ENCODE measurements at places on chromosomes 12 and 14.

- DNase-seq: no peak
Measured at GRCh38 chr12:800401-800800, 48.0 kb downstream of the WNK1 start.

DNA sequence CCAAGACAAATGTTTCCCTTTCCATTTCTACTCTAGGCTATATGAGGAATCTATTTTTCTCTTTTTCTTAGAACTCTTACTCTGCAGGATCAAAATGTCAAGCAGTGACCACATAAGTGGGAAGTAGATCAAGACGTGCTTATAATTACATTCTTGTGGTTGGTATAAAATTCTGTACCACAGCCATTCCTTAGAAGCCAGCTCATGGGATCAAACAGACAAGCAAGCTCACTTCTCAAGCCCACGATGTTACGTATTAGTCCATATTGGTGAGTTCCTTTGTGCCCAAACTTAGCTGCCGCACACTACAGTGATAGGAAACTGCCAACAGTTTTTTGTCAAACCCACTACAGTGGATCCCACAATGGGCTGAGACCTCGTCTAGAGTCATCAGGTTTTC is 53.4 kb downstream of the IFNG start:
- no peak for DNase-seq

DNA sequence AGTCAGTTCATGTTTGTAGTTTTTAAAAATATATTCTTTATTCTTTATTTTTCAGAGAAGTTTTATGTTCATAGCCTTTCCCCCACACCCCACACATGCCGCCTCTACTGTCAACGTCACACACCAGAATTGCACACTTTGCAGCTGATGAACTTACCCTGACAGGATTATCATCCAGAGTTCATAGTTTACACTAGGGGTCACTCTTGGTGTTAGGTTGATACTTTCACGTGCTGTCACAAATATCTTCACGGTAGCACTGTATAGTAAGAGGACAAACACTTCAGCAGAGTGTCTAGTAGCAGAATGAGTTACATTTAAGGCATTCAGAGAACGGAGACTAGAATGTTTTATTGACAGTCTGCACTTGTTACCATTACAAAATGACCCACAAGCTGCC is 5.1 kb downstream of the DPPA3 start:
- DNase-seq: no peak

GRCh38 chr14:74019408-74020137 is 424 bp downstream of the BBOF1 start:
- DNase-seq: no peak

DNA sequence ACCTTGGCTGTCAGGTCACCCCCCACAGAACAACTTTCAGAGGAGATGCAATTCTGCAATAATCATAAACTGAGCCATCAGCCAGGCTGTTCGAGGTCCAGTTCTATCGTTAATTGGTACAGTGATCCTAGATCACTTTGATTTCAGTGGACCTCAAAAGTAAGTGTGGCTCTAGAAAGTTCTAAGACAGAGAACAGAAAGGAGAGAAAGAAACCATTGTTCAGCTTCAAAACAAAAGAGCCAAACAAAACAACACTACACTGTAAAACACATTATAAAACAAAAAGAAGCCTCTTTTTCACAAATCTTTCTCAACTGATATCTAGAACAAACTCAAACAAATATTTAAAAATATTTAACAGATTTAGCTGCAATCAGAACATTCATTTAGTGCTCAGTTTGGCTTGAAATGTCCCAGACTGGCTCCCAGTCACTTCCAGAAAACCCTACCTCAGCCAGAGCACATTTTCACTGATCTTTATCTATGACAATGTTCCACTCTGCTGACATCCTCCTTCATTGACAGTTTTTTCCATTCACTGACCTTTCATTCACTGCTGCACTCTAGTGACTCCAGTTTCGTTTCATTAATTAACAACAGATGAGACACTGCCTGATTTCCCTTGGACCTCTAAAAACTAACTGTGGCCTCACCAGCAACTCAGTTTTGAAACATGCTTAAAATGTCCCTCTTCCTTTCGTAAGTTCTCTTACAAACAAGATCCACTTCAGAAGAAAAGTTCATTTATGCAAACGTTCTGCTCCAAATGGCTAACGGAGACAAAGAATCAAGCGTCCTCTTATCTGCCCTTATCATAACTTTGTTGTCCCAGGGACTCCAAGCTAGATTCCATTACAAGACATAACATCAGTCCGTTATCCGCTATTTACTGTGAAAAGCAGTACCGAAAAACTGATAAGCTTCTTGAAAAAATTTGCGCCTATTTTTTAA is 56.8 kb downstream of the DUSP16 start:
- no peak for DNase-seq

GRCh38 chr12:102757154-102757881 is 159.7 kb downstream of the PAH start:
- no peak for DNase-seq

GRCh38 chr12:14510574-14510973 is 57.1 kb downstream of the PLBD1 start:
- DNase-seq: no peak

GRCh38 chr12:102043928-102044327 is 17.9 kb downstream of the WASHC3 start:
- DNase-seq: no peak

DNA sequence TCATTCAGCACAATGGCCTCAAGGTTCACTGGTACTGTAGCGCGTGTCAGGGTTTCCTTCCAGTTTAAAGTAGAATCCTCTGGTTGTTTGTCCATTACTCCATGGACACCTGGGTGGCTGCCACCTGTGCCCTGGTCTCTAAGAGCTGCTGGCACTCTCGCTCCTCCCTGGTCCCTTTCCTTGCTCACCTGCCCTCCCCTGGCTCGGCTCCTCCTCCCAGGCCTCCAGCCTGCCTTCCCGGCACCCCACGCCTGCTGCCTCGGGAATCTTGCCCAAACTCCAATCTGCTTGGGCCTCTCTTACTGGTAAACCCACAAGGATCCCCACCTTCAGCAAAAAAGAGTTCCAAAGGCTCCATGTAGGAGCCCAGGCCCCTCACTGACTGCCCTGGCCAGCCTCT is 154.4 kb upstream of the DIO3 start:
- no peak for DNase-seq

- DNase-seq: no peak
Measured at GRCh38 chr14:106222731-106223130, 696.3 kb downstream of the TMEM121 start.

DNA sequence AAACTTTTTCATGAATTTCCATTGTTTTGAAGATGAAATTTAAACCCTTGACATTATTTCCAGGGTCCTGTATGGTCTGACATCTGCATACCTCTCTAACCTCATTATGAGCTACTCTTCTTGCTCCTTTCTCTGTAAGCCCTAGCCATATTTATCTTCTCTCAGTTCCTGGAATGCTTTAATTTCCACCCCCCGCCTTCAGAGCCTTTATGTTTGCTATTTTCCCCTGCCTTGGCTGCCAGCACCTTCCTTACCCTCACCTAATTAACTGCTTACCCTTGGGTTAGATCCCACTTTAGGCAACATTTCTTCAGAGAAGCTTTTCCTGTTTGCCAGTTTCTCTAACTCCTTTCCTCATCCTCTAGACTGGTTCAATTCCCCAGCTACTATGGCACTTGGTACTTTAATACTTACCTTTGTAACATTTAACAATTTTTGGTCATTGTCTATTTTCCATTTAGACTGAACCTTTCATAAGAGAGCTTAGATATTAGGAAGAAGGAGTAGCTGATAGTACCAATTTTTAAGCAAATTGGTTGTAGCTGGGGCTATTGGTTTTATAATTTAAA is 6.0 kb downstream of the STYX start:
- no peak for DNase-seq

GRCh38 chr12:12372946-12373722 is 16.3 kb downstream of the BORCS5 start:
- DNase-seq: no peak

DNA sequence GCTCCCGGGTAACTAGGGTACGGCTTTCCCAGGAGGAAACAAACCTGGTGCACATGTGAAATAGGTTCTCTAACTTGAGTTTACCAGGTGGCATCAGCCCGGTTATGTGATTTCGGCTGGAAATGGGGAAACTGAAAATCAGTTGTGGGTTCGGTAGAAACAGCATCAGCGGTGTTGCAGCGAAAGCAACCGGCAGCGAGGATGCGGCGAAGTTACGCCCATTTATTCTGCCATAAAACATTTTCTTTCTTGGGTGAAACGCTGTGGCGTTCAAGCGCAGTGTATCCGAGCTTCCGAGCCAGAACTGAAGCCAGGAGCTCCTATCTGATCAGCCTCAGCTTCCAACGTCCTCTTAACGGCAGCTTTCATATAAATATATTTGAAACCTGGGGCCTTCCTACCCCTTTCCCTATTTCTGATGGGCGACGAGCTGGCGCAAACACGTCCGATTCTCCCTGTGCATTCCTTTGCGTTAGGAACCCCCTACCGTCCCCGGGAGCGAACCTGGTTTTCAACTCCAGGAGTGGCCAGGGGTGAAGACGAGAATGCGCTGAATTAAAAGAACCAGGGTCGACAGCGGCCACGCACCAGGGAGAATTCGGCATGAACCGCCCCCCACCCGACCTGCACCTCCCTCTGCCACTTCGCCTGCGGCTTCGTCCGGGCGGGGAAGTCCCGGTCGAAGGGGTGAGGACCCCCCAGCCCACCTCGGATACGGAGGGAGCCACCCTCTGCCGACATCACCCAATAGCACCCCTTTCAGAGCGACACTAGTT is 1.6 kb downstream of the DPF3 start:
- no peak for DNase-seq
